Caco-2 (cell line): ENCODE measurements at places on chromosomes 6 and 20. TPM values are rescaled to one million over a fixed set of nuclear protein-coding genes. Genes with fewer than 3 reads are reported as not detected.

DNA sequence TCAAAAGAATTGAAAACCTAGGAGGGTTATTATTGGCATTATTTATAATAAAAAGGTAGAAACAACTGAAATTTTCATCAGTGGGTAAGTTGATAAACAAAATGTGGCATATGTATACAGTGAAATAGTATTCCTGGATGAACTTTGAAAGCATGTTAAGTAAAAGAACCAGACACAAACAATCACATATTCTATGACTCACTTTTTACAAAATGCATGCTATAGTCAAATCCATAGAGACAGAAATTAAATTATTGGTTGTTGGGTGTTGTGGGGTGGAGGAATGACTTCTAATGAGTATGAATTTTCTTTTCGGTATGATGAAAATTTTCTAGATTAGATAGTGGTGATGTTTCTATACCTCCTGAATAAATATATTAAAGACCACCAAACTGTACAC is 94.6 kb downstream of the LRRC1 start:
- H3K27me3 ChIP-seq = no peaks in the 10 kb centered on the region
- H3K4me3 ChIP-seq = no peak overlapping the region
- 0 out of 2 replicates have a peak, but pooled peaks cover 1% of the 10 kb centered on the region for H3K36me3 ChIP-seq
- H3K27ac ChIP-seq = no peak overlapping the region

The ROS1 gene
- total RNA-seq = 0.16 TPM in 1 of 2 replicates, not detected in the other

The DLGAP4 gene
- total RNA-seq = 120 and 122 TPM in 2 replicates

DNA sequence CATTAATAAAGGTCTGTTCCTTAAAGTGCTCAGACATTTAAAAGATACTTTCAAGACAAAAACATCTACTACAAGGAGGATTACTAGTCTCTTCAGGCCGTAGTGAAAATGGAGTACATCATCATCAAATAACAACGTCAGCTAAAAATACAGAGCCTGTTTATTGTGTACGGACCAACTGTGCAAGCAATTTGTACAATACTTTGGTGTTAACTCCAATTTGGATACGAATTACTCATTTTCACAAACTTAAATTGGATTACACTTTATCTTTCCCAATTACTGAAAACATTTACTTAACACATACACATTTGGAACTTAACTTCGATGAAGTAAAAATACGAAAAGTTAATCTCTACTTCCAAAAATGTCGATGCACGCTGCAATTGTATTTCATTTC is 802 bp downstream of the CYP39A1 start:
- peaks cover 7% of the 10 kb centered on the region; the same call in 1 of the 2 replicates for H3K4me1 ChIP-seq
- H3K4me3 ChIP-seq = peak overlapping the region; percentile 78
- DNase-seq = no peak
- H3K36me3 ChIP-seq = no peaks in the 10 kb centered on the region
- no peaks in the 10 kb centered on the region for H3K27me3 ChIP-seq
- no peak overlapping the region for H3K27ac ChIP-seq

GRCh38 chr20:54680872-54681619 is 205.7 kb downstream of the DOK5 start:
- H3K4me1 ChIP-seq = no peaks in the 10 kb centered on the region
- H3K27ac ChIP-seq = no peak overlapping the region
- H3K27me3 ChIP-seq = no peaks in the 10 kb centered on the region; the same call in 1 of the 2 replicates
- H3K36me3 ChIP-seq = no peaks in the 10 kb centered on the region

GRCh38 chr6:135883045-135883444 is 31.5 kb downstream of the PDE7B start:
- DNase-seq = no peak
- H3K4me1 ChIP-seq = peaks cover 5% of the 10 kb centered on the region; the same call in 1 of the 2 replicates
- no peak overlapping the region for H3K4me3 ChIP-seq
- no peaks in the 10 kb centered on the region for H3K27me3 ChIP-seq

- no peak overlapping the region for H3K27ac ChIP-seq
- no peaks in the 10 kb centered on the region; the same call in 1 of the 2 replicates for H3K36me3 ChIP-seq
- H3K4me3 ChIP-seq = no peak overlapping the region
- no peaks in the 10 kb centered on the region for H3K27me3 ChIP-seq
- no peaks in the 10 kb centered on the region for H3K4me1 ChIP-seq
Measured at GRCh38 chr6:5695260-5696245, 311.2 kb downstream of the NRN1 start.

GRCh38 chr20:3209257-3209945 is at the start of gene ITPA:
Gene ITPA (plus strand): TSS chr20:3209498. CDS start chr20:3209552, 54 bp downstream.
- H3K4me1 ChIP-seq = peaks cover 12% of the 10 kb centered on the region
- DNase-seq = no peak
- peak within 1 kb of the TSS; percentile 92 for H3K4me3 ChIP-seq
- peak within 1 kb of the TSS; percentile 74 for H3K27ac ChIP-seq
- H3K27me3 ChIP-seq = no peaks in the 10 kb centered on the region

DNA sequence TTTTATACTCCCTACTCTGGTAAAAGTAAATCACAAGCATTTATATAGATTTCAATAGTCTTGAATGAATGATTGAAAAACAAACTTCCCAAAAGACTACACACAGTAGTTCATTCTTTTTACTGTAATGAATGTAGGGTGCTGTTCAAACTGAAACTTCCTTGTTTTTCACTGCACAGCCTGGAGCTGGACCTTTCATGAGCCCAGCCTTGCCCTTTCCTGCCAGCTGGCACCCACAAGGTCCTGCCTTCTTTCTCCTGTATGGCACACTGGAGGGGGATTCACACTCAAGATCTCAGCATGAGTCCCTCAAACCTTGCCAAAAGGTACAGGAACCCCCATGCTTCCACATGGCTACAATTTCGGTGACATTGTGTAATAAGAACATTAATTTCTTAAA is 50.9 kb downstream of the COL12A1 start:
- H3K36me3 ChIP-seq = no peaks in the 10 kb centered on the region
- H3K4me3 ChIP-seq = no peak overlapping the region
- no peaks in the 10 kb centered on the region for H3K27me3 ChIP-seq
- H3K27ac ChIP-seq = peak overlapping the region; percentile 42
- DNase-seq = no peak
- H3K4me1 ChIP-seq = peaks cover 16% of the 10 kb centered on the region

DNA sequence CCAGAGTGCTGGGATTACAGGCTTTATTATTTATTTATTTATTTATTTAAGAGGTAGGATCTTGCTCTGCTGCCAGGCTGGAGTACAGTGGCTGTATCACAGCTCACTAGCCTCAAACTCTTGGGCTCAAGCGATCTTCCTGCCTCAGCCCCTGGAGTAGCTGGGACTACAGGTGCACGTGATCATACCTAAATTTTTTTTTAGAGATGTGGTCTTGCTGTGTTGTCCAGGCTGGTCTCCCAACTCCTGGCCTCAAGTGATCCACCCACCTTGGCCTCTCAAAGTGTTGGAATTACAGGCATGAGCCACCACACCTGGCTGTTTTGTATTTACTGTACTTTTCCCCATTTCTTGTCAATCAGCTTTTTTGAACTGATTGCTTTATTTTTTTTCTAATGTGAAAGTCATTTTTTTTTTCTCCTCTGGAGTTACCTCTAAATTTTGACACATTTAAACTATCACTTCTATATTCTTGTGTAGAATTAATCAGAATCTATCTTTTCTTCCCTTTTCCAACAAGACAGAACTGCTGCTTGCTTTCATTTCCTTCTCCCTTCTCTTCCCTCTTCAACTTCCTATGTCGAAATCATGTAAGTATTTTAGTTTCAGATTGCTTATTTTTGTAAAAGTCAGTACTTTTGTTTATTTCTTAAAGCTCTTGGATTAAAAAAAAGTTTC is 12.0 kb downstream of the PANK2 start:
- no peaks in the 10 kb centered on the region for H3K36me3 ChIP-seq
- H3K27ac ChIP-seq = peak overlapping the region; percentile 7
- DNase-seq = peak; percentile 23
- peaks cover 10% of the 10 kb centered on the region for H3K4me1 ChIP-seq
- H3K27me3 ChIP-seq = no peaks in the 10 kb centered on the region
- H3K4me3 ChIP-seq = no peak overlapping the region
